Urothelium cell line (cell line): ENCODE measurements at places on chromosomes 3 and 15.
A peak's percentile ranks its signal among the peaks of the same experiment; 100 is the strongest.

DNA sequence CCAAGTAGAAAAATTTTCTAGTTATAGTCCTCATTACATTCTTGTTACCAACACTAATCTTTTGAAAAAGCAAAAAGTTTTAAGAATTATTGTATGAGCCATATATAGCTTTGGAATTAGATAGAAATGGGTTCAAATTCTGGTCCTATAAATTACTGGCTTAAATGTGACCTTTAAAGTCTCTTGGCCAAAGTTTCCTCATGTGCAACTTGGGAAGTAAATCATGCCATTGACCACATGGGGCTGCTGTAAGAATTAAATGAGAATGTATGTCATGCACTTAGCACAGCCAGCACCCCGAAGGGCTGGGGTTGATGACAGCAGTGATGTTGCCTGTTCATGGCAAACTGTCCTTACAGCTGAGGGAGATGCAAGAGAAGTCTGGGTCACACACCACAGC lies 108.3 kb downstream of the TOP2B start:
- DNase-seq, result no peak

- DNase-seq, result no peak
Observed at GRCh38 chr3:98450372-98450771, 12.6 kb upstream of the OR5K1 start.

DNA sequence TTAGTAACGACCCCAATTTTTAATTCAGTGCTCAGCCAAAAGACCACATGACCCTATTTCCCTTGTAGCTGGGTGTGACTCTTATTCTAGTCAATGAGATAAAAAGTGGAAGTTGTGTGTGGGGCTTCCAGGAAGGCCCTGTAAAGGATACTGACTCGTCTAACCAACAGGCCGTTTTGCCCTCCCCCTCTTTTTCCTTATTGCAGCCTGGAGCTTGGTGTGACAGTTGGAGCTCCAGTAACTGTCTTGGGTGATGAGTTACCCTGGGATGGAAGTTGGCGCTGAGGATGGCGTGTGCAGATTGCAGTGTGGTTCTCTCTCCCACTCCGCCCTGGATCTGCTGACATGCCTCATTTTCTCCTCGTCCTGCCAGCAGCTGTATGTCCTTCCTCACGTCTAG lies 209.3 kb upstream of the PROK2 start:
- no peak for DNase-seq

- no peak for DNase-seq
Observed at GRCh38 chr3:192862408-192863090, 55.1 kb downstream of the MB21D2 start.

DNA sequence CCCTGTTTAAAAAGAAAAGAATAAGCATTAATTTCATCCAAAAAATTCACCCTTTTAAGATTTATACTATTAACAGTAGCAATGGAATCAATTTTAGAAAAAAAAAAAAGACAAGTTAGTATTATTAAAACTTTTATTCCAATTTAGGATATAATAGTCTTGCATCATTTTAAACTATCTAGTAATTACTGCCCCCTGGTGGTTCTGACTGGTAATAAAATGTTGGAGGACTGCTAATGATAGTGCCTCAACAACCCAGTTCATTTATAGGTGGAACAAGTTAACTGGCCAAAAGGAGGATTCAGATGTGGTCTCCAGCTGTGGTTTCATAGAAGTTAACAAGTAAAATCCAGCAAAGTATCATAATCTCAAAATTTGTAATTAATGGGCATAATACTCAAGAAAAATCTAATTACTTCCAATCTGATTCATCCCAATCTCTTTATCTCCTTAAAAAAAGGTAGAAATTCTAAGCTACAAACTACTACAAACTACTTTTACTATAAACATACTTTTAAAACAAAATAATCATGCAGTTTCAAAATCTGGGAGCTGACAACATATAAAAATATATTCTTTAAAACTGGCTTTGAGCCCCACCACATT lies 30.7 kb upstream of the WDR49 start:
- peak; percentile 14 for DNase-seq

- DNase-seq, result no peak
Observed at GRCh38 chr3:13565581-13566452, 16.9 kb downstream of the FBLN2 start.

DNA sequence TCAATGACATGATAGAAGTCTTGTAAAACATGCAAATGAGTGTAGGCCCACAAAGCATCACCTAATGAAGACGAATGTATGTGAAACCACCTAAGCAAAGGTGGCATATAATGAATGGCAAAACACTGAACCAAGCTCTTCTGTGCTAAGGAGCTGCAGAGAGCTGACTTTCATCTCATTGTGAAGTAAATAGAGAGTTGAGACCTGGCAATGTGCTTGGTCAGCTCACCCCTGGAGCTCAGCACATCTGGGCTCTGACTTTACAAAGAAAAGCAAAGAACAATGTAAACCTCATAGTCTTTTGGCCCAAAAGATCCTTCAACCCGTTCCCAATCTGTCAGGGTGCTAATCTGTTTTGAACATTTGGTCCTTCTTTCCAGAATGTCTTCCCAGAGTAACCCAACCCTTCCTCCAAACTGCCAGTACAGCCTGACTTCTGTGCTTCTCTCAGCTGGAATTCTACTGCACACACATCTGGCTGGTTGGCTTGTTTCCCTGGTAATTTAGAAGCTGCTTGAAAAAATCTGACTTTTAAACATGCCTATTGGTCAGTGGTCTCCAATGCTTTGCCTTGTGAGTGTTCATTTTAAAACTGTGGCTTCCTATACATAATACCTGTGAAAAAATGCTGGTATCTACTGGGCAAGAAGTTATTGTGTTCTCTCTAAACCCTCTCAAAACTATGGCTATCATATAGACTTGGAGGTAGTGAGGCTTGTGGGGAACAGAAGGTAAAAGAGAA lies 101.7 kb downstream of the CD200R1L start:
- no peak for DNase-seq

DNA sequence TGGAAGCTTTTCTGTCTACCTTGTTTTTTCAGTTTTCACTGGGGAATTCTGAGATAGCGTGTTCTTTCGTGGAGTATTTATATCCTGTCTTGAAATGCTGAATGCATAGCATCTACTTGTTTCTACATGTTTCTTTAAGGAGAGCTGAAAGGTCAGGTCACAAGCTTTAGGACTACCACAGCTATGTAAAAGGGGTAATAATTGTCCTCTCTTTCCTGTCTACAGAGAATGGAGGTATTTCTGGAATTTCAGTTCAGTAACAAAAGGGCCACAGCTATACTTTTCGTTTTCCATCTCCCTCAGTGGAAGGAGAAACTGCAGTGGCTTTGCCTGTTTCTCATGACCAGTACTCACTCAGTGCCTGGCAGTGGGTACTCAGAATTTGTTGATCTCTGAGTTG lies 4.7 kb downstream of the INAFM2 start:
- DNase-seq, result no peak

- no peak for DNase-seq
Observed at GRCh38 chr15:68629519-68630210, 50.9 kb downstream of the CORO2B start.

- no peak for DNase-seq
Observed at GRCh38 chr3:109188741-109189140, 52.2 kb downstream of the C3orf85 start.

GRCh38 chr3:111874177-111874820 lies 15.2 kb downstream of the PHLDB2 start:
- peak; percentile 41 for DNase-seq

DNA sequence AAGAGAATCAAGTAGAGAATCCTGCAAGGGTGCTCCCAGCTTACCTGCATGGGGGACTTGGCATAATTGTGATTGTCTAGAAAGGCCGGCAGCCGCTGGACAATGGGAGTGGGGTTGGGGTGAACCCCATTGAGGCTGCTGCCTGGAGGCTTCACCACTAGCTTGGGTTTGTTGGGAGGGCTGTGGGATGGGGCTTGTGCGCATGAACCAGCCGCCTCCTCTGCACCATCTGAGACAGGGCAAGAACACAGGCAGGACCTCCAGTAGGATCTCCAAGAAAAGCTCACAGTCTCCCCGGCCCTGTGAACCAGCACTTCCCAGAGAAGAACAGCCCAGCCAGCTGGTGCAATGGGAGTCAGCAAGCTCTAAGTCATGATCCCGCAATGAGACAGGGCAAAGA lies 39.8 kb downstream of the SEMA3G start:
- DNase-seq, result no peak

DNA sequence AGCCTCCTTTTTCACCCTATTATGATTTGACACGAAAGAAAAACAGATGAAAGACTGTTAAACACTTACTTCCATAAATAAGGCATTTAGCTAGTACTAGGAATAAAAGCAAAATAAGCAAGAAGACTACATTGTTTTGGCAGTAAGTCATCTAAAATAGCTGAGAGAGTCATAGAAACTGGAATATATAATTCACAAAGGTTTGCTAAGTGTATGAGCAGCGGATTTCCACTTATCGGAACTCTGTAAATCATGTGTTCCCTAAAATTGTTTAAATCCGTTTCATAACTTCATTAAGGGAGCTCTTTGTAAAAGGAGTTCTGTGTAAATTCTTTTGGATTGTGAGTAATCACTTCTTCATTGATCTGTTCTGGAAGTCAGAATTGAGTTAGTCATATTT lies 202.5 kb upstream of the CBLB start:
- no peak for DNase-seq

DNA sequence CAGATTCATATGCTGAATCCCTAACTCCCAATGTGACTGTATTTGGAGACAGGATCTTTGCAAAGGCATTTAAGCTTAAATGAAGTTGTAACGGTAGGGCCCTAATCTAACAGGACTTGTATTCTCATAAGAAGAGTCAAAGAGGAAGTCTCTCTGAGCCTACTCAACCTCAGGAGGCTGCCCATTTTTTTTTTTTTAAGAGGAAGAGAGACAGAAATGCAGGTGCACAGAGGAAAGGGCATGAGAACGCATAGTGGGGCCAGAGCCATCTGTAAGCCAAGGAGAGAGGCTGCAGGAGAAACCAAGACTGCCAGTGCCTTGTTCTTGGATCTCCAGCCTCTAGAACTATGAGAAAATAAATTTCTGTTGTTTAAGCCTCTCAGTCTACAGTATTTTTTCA lies 28.4 kb downstream of the ZNF860 start:
- DNase-seq, result no peak

DNA sequence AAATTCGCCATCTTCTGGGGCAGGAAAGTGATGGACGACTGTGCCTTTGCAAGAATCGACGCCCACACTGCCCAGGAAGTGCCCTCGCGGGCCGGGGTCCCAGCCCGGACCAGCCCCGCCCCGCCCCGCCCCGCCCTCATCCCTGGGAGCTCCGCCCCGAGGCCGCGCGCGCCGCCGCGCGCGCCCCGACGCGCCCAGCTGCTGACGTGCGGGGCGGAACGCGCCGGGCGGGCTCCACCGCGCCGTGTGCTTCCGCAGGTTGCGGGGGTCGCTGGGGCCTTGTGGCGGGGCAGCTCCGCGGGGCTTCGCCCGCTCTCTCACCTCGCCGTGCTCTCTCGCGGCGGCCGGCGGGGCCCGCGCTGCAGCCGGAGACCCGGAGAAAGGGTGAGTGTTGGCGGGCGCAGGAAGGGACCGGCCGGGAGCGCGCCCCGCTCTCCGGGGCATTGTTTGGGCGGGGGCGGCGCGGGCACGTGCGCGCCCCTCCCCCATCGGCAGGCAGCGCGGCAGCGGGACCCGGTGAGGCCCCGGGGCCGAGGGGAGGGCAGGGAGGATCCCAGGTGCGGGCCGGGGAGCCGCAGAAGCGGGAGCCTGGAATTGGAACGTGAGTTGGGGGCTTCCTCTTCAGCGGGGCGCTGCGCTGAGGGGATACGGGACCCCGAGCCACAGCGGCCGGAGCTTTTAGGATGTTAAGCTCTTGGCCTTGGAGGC lies at the start of gene YEATS2:
TSS of gene YEATS2 (plus strand) at position 188 of the 708 bp plus-strand sequence. CDS start 17,366 bp downstream, outside the sequence.
- DNase-seq, result peak; percentile 97

GRCh38 chr3:105906836-105907235 lies 38.0 kb upstream of the CBLB start:
- no peak for DNase-seq

GRCh38 chr15:77907824-77908751 lies 169.4 kb downstream of the TBC1D2B start:
- peak; percentile 73 for DNase-seq

DNA sequence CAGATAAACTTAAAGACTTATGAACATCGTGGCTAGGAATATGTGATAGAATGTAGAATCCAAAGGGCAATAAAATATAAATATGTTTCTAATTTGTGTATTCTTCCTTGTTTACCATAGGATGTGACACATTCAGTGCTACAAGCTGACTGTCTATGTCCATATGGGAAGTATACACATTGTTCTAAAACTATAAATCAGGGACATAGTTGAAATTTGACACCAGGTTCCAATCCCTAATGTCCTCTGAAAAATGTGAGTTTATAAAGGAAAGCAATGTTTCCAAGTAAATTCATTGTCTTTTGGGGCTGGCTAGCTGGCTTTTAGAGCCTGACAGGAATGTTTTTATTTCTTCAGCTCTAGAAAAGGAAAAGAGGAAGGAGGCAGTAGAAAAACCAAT lies 273.6 kb downstream of the CNTN4 start:
- no peak for DNase-seq

DNA sequence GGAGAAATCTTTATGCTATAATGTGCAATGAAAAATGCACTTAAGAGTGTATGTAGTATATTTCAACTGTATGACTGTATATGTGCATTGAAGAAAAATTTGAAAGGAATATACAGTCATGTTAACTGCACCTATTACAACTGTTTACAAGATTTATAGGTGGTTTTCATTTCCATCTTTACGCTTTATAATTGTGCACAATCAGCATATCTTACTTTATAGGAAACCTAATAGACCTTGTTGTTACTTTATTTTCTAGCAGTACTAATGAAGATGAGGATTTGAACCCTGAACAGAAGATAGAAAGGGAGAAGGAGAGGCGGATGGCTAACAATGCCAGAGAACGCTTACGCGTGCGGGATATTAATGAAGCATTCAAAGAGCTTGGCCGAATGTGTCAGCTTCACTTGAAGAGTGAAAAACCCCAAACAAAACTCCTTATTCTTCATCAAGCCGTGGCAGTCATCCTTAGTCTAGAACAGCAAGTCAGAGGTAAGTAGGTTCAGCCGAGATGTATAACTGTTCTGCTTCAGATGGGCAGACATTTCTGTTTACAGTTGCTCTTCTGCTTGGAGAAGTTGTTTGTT lies 103.4 kb upstream of the CGNL1 start:
- no peak for DNase-seq

DNA sequence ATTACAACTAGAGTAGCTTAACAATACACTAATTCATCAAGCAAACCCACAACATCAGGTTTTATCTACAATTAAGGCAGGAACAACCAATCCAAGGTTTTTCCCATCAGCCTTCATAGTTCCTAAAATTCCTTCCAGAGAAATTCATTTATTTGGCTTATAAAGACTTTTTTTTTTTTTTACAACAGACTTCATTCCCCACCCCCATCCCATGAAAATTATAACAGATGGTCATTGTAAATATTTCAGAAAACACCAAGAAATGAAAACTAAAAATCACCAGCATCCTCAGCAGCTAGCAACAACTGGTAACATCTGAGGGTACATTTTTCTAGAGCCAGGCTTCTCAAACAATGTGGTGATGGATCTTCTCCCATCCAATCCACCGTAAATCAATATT lies 11.0 kb downstream of the SH3BP5 start:
- no peak for DNase-seq

- DNase-seq, result no peak
Observed at GRCh38 chr3:106881186-106881585, 496.1 kb upstream of the CCDC54 start.
